Astrocyte of the cerebellum (primary cell): ENCODE measurements at places on chromosomes 13 and 19.

GRCh38 chr13:76132532-76132931 is 496.4 kb downstream of the LMO7 start:
- no peak for DNase-seq

- DNase-seq, result no peak
These were observed 2.5 kb upstream of the LHB start for GRCh38 chr19:49019242-49019932.

DNA sequence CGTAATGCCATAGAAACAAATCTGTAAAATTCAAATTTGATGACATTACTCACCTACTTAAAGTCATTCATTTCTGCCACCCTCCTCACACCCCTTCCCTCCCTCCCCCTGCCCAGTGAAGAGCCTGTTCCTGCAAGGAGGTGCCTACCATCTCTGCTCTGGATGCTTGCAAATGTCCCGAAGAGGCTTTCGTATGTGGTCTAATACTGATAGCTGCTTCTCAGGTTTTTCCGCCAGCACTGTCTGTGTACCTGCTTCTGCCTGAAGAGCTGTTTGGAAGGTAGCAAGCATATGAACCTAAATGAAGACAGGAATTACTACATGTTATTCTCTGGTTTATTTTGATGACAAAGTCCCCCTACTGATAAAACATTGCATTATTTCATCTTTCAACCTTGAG is 57.1 kb downstream of the GPALPP1 start:
- DNase-seq, result no peak

GRCh38 chr13:28744091-28744536 is 25.3 kb upstream of the SLC46A3 start:
- DNase-seq, result peak; percentile 73

DNA sequence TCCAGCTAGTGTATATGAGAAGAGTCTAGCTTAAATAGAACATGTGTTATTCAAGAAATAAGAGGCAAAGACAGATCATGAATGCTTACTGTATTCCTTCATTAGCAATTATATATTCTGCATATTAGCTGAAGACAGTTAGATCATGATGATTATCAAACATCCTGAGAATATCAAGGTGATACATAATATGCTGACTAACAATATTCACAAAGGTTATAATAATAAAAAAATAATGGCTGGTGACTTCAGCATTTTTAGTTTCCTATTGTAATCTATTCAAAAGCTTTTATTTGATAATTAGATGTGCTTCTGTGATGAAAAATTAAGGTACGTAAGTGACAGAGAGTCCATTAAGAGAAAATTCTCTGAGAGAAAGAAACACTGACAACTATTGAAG is 511.4 kb downstream of the PCDH17 start:
- DNase-seq, result no peak

GRCh38 chr13:92461831-92462230 is 764.8 kb upstream of the GPC6 start:
- no peak for DNase-seq

- DNase-seq, result peak; percentile 26
These were observed 460.5 kb downstream of the COG6 start for GRCh38 chr13:40116008-40116407.

DNA sequence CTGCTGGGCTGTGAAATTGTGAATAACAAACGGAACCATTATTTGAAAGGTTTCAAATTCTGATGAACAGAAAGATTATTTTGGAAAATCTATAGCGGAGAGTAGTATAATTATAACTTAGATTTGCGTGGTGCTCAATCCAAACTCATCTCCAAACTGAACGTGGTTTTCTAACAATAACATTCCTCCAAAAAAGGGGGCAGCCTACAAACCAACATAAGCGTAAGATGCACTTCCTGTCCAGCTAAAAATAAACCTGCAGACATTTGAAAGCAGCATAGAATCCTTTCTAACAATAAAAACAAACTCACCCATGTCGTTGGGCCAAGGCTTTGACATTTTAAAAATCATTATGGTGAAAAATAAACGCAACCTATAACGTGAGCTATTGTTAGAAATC is 178.4 kb downstream of the COL4A1 start:
- no peak for DNase-seq

DNA sequence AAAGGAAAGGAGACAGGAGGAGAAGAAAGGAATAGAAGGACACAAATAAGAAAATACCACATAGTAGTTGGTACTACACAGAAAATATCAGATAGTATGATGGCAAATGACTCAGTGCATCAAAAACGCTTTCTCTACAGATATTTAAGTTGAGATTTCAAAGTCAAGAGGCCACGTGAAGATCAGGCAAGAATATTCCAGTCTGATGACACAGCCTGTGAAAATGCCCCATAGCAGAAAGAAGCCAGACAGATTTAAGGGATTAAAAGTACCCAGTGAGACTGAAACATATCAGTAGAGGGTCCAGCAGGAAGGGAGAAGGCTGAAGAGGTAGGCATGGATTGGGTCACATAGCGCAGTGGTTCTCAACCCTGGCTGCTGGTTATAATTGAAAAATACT is 113.7 kb downstream of the VWA8 start:
- DNase-seq, result no peak

- DNase-seq, result no peak
These were observed 198.4 kb downstream of the POU4F1 start for GRCh38 chr13:78404846-78405360.

DNA sequence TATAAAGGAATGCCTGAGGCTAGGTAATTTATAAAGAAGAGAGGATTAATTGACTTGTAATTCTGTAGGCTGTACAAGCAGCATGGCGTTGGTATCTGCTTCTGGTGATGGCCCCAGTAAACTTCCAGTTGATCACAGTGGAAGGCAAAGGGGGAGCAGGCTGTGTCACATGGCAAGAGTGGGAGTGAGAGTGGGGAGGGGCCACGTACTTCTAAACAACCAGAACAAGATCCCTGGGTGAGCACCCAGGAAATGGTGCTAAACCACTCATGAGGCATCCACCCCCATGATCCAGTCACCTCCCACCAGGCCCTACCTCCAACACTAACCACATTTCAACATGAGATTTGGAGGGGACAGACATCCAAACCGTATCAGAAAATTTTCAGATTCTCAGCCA is 3.0 kb upstream of the RNF113B start:
- DNase-seq, result no peak
